ENCODE measurements at places on chromosomes 6 and 20.

- DNase-seq = no peak
Measured at GRCh38 chr6:157614026-157614568, 208.9 kb upstream of the SNX9 start.

- DNase-seq = no peak
Measured at GRCh38 chr6:149660028-149660427, 11.5 kb upstream of the KATNA1 start.

GRCh38 chr6:86595641-86596040 lies 341.7 kb upstream of the HTR1E start:
- no peak for DNase-seq

DNA sequence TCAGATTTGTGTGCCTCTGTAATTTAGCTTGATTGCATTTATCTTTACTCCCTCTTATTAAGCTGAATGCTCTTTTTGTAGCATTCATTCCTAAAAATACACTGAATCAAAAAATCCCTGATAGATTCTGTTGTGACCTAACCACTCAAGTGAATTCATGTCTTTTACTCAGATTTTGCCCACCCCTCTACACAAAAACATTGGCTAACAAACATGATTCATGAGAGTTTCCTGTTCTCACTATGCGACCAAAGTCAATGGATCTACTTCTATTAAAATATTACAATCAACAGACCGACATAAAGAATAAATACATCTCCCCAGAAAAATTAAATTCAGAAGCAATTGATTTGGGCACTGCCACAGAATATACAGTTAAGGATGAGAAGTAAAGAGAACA lies 99.5 kb upstream of the THEMIS start:
- DNase-seq = no peak

DNA sequence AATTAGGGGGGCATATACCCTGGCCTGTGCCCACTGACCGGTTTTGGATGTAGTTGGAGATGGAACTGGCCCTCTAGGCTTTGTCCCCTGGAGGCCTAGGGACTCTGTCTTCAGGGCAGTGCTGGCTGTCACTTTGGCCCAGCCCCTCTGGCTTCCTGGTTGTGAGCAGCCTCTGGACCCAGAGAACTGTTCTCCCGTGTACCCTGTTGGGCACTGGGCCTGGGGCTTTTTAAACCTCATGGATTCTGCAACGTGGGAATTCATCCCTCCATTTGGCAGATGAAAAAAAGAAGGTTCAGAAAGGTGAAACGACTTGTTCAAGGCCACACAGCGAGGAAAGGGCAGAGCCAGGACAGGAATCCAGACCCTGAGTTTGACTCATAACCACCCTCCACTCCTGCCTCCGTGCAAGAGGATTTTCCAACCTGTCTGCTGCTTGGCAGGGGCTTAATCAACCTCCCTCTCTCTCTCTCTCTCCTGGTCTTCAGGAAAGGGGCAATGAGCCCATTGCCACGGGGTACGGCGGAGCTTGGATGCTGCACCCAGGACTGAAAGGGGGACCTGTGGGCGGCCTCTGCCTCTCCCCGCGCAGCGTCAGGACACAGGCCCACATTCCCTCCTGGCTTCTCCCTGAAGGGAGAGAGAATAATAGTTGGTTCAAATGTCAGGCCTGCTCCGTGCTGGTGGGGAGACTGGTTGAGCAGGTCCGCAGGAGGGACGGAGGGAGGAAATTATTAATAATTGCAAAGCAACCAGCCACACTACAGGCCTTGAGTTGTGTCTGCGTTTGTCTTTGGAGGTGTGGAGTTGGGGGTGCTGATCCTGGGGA lies 56.0 kb downstream of the CEBPB start:
- no peak for DNase-seq

DNA sequence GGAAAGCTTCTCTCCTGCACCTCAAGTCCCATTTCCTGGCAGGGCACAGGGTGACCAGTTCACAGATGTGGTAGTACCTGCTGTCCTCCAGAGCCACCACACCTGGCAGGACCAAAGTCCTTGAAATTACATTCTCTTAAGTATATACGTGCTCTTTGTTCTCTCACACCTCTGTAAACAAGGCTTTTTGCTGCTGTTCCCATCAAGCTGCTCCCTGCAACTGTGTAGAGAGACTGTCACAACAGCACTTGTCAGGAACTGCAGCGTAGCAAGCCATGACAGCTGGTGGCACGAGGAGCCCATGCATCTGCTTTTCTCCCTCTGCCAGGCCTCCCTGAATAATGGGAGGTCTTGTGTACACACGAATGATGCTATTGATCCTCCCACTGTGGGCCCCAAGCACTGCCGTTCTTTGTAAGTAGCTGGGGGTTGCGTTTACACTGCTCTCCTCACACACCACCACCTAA lies 431.8 kb downstream of the CD83 start:
- DNase-seq = peak; percentile 69
